ENCODE measurements at places on chromosomes 11 and 22. TPM values are rescaled to one million over a fixed set of nuclear protein-coding genes. Genes with fewer than 3 reads are reported as not detected.

Gene BUD13
- 4.9 TPM for total RNA-seq

- DNase-seq: no peak
- H3K36me3 ChIP-seq: no peaks in the 10 kb centered on the region
- H3K27ac ChIP-seq: no peak overlapping the region
These were observed 78.5 kb upstream of the OR5AK2 start for GRCh38 chr11:56910046-56910773.

GRCh38 chr22:24532075-24532474 is 22.9 kb downstream of the GUCD1 start:
- peaks cover 22% of the 10 kb centered on the region for H3K36me3 ChIP-seq
- no peaks in the 10 kb centered on the region for H3K4me1 ChIP-seq

GRCh38 chr11:17641792-17642350 is 77.5 kb upstream of the MYOD1 start:
- no peak overlapping the region for H3K27ac ChIP-seq
- no peak for DNase-seq
- no peaks in the 10 kb centered on the region for H3K36me3 ChIP-seq

DNA sequence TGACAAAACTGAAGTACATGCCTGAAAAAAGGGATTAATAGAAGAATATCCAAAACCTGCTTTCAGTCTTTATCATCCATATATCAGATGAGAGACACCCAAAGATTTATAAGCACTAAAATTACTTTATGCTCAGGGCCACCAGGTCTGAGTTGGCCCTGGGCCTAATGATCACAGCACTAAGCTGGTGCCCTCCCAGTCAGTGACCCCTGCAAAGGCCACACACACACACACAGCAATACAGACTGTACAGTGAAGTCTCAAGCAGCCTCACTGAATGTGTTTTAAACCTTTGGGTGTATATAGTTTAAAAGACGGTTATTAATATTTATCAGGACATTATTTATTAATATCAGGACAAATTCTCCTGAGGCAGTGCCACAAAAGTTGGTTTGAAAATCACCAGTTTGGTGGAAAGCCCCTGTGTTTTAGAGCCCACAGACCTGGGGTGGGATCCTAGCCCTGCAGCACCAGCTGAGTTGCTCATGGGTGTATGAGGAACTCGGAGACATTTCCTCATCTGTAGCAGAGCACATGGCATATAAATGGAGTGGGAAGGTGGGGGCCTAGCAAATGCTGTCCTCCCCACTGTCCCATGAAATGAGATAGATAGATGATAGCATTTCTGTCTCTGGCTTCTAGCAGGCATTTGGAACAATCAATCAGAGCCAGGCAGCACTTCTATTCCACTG is 48.4 kb upstream of the HORMAD2 start:
- no peaks in the 10 kb centered on the region for H3K4me1 ChIP-seq
- H3K27me3 ChIP-seq: no peaks in the 10 kb centered on the region
- no peak overlapping the region for H3K27ac ChIP-seq

GRCh38 chr11:12287009-12287373 is 90.4 kb upstream of the PARVA start:
- no peak for DNase-seq
- H3K27me3 ChIP-seq: no peaks in the 10 kb centered on the region
- no peaks in the 10 kb centered on the region for H3K36me3 ChIP-seq
- H3K4me1 ChIP-seq: no peaks in the 10 kb centered on the region
- H3K4me3 ChIP-seq: no peak overlapping the region
- no peak overlapping the region for H3K27ac ChIP-seq

- no peak overlapping the region for H3K4me3 ChIP-seq
- DNase-seq: no peak
- no peak overlapping the region for H3K27ac ChIP-seq
- H3K36me3 ChIP-seq: no peaks in the 10 kb centered on the region
- no peaks in the 10 kb centered on the region for H3K27me3 ChIP-seq
These were observed 14.1 kb downstream of the BTBD10 start for GRCh38 chr11:13448876-13449275.

DNA sequence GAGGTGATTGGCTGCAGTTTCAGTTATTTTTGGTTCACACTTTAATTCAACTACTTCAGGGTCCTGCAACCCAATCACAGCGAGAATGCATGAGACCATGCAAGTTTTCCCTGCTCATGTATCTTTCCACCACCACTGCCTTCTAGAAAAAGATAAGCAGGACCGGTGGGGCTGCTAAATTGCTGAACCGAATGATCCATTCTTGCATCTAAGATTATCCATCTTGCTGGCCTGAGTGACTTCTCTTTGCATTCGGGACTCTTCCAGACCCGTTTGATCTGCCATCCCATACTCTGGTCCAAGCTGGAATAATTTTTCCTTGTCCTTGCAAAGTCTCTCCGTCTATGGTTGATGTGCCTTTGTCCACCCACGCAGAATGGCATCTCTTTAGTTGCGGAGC is 56.3 kb upstream of the TP53I11 start:
- no peaks in the 10 kb centered on the region for H3K27me3 ChIP-seq
- H3K4me3 ChIP-seq: no peak overlapping the region
- DNase-seq: no peak

DNA sequence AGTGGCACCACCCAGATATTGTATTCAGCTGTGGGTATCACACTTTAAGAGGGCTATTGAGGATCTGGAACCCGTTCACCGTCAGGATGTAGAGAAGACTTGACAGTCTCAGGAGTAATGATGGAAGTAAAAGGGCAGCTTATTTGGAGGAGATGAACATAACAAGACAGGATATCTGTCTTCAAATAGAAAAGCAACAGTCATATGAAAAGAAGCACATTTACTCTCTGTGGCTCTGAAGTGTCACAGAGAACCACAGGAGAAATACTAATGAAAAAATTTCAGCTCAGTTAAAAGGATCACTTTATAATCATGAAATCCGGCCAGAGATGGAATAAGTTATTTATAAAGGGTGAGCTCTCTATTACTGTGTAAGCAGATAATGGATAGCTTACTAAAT is 200.8 kb downstream of the FAM76B start:
- H3K27me3 ChIP-seq: no peaks in the 10 kb centered on the region
- H3K4me3 ChIP-seq: no peak overlapping the region
- no peaks in the 10 kb centered on the region for H3K4me1 ChIP-seq
- no peaks in the 10 kb centered on the region for H3K36me3 ChIP-seq
- no peak for DNase-seq

GRCh38 chr22:24247564-24248344 is 2.9 kb upstream of the GGT5 start:
- no peaks in the 10 kb centered on the region for H3K4me1 ChIP-seq
- H3K4me3 ChIP-seq: no peak overlapping the region
- DNase-seq: peak; percentile 78
- H3K27me3 ChIP-seq: no peaks in the 10 kb centered on the region
- no peaks in the 10 kb centered on the region for H3K36me3 ChIP-seq

DNA sequence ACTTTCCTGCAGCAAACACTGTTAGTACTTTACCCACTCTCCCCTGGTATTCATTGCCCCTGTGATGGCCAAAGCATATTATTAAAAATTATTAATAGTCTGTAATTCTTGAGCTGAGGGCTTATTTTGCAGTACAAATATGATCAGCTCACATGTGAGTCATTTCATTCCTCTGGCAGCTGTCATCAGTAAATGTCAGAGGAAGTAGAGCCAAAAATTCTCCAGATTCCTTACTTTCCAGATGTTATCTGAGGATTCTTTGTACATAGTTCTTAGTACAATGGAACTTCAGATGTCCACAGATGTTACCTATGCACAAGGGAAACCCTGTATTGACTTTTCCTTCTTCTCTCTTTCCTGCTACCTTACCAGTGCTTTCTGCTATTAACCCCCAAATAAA is 12.5 kb downstream of the OR5B3 start:
- DNase-seq: no peak
- H3K4me1 ChIP-seq: no peaks in the 10 kb centered on the region
- H3K4me3 ChIP-seq: no peak overlapping the region
- H3K27ac ChIP-seq: no peak overlapping the region
- H3K27me3 ChIP-seq: no peaks in the 10 kb centered on the region

Gene DRD4
- 0.90 TPM for total RNA-seq

Gene PANX3
- total RNA-seq: not detected

DNA sequence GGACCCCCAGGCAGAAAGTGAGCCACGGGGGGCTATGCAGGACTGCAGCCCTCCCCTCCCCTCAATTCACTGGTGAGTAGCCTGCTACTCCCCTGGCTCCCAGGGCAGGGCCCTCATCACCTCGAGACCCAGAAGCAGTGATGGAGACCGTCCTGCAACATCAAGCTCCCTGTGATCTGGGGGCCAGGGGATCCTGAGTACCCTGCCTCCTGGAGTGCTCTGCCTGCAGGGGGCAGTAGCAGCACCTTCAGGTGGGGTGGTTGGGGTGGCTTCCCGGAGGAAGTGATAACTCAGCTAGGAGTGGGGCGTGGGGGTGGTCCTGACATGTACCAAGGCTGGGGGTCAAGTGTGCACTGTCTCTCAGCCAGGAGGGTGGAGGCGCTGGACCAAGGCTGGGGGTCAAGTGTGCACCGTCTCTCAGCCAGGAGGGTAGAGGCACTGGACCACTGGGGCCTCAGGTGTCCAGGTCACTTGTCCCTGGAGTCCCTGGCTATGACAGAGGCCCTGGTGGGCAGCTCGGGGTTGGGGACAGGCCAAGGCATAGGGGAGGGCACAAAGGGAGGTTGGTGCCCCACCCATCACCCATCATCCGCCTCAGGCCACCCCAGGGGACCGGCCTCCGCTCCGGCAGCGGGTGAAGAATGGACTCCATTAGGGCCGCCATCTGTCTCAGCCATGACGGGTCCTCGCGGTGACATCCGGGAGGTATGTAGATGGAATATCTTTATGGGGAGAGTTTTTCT is 9.4 kb downstream of the RTN4R start:
- H3K4me1 ChIP-seq: no peaks in the 10 kb centered on the region
- H3K27ac ChIP-seq: no peak overlapping the region
- no peak for DNase-seq
- H3K27me3 ChIP-seq: no peaks in the 10 kb centered on the region
- H3K36me3 ChIP-seq: no peaks in the 10 kb centered on the region

DNA sequence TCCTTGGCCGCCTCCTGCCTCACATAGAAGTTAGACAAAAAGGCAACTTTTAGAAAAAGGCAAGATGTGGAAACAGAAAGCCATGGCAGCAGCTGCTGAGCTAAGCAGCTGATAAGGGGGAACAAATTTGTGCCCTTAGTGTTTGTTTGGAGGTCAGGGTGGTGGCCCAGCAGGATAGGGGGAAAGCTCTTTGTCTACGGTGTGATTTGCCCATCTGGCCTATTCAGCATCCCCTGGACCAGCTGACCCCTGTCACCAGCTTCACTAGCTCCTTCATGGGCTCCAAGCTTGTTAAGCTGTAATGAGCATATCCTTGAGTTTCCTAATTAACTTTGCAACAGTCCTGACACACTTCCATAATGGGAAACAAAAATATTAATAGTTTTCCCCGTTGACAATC is 5.9 kb upstream of the ME3 start:
- no peaks in the 10 kb centered on the region for H3K4me1 ChIP-seq
- H3K27me3 ChIP-seq: no peaks in the 10 kb centered on the region
- no peak overlapping the region for H3K4me3 ChIP-seq
- H3K27ac ChIP-seq: no peak overlapping the region
- no peak for DNase-seq

GRCh38 chr22:27668828-27669797 is 132.4 kb downstream of the MN1 start:
- H3K4me1 ChIP-seq: no peaks in the 10 kb centered on the region
- H3K27me3 ChIP-seq: no peaks in the 10 kb centered on the region
- no peak overlapping the region for H3K4me3 ChIP-seq

DNA sequence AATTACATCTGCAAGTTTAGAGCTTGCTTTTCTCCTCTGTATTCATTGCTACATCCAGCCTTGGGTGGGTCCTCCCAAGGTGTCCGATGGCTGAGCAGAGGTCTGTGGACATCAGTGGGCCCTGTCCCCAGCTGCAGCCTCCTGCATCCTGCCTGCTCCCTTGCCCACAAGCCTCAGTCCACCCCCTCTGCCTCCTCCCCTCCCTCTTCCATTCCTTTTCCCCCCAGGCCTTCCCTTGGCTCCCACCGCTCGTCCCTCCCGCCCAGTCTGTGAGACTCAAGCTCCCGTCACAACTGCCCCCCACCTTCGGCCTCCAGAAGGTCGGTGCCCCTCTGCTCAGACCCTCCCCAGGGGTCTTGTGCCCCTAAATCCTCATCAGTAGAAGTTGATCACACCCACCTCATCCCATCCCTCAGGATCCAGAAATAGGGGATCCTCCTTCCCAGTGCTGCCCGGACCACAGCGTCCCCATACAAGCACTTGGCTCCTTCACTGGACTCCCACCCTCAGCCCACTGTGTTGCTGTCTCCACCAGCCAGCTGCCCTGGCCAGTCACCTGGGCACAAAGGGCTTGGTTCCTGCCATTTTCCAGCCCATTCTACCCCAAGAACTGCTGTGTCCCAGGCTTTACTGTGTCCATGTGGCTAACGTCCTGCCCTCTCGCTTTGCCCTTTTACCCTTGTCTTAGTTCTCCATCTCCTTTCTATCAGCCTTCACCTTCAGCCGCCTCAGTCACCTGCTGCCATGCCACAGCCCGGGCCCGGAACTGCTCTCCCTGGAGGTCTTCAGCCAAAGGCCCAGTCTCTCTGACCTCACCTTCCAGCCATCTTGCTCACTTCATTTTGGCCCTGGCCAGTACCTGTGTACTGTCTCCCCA is 2.2 kb upstream of the OMP start:
- no peak overlapping the region for H3K4me3 ChIP-seq
- peaks cover 11% of the 10 kb centered on the region for H3K4me1 ChIP-seq
- no peaks in the 10 kb centered on the region for H3K36me3 ChIP-seq
- no peaks in the 10 kb centered on the region for H3K27me3 ChIP-seq

Gene HBB
- 262 TPM for total RNA-seq

GRCh38 chr11:119370486-119371046 is 10.9 kb downstream of the USP2 start:
- H3K4me1 ChIP-seq: peaks cover 4% of the 10 kb centered on the region
- DNase-seq: peak; percentile 49
- no peaks in the 10 kb centered on the region for H3K36me3 ChIP-seq
- peak overlapping the region; percentile 65 for H3K27ac ChIP-seq
- no peaks in the 10 kb centered on the region for H3K27me3 ChIP-seq
- peak overlapping the region; percentile 14 for H3K4me3 ChIP-seq

DNA sequence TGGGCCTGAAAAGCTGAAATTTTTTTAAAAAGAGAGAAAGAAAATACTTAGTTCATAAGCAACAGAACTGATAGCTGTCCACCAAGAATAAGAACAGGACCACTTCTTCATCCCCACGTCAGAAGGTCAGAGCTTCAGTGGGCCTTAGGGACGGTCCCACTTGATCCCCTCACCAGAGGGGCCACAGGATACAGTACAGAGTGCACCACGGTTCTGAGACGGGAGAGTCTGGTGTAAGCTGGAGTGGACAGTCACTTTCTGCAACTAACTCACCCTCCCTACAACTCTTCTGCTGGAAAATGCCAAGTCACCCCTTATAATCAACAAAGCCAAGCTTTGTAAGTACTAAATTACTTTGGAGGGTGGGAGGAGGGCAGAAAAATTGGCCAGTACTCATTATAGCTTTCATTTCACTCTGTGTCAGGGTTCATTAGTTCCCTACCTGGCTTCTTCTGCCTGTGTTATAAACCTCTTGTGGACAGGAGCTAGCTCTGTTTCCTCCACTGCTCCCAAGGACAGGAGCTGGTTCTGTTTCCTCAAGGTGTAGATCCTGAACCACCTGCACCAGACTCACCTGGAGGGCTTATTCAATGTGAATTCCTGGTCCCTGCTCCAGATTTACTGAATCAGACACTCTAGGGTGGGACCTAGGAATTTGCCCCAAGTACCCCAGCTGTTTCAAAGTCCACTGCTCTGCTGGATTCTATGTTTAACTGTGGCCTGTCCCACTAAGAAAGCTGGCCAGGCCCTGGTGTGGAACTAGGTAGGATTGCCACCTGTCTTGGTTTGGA is 39.6 kb downstream of the SCGB1A1 start:
- H3K36me3 ChIP-seq: no peaks in the 10 kb centered on the region
- H3K27me3 ChIP-seq: no peaks in the 10 kb centered on the region
- no peak overlapping the region for H3K4me3 ChIP-seq
- no peak overlapping the region for H3K27ac ChIP-seq

GRCh38 chr11:78706551-78706950 is 131.9 kb upstream of the NARS2 start:
- H3K4me3 ChIP-seq: no peak overlapping the region
- H3K4me1 ChIP-seq: no peaks in the 10 kb centered on the region
- H3K27me3 ChIP-seq: no peaks in the 10 kb centered on the region
- no peak for DNase-seq

Gene IL18
- total RNA-seq: 2.9 TPM

Measured in right lobe of liver (tissue), 6 donors.